Activated CD8-positive, alpha-beta T cell treated with anti-CD3 and anti-CD28 coated beads, Interleukin-2, amount 10 ng/mL, durations not matched to agents 7 days and 5 days (primary cell): ENCODE measurements at places on chromosomes 13 and 19. TPM values are rescaled to one million over a fixed set of nuclear protein-coding genes. Genes with fewer than 3 reads are reported as not detected.
A peak's percentile ranks its signal among the peaks of the same experiment; 100 is the strongest.

DNA sequence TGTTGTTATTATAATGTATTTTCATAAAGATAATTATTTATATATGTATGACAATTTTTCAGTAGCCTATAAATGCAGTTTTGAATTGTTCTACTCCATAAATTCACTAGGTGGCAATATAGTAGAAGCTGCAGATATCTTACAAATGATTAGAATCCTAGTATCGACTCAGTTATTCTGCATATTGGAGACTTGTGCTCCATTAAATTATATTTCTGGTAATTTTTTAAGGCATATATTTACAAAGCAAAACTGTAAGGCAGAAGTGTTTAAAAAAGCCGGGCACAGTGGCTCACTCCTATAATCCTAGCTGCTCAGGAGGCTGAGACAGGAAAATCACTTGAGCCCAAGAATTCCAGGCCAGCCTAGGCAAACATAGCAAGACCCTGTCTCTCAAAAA lies 58.7 kb downstream of the DPY19L3 start:
- DNase-seq, result no peak
- H3K27ac ChIP-seq, result no peak overlapping the region
- H3K36me3 ChIP-seq, result no peaks in the 10 kb centered on the region
- H3K4me3 ChIP-seq, result no peak overlapping the region
- no peaks in the 10 kb centered on the region for H3K4me1 ChIP-seq
- H3K27me3 ChIP-seq, result no peaks in the 10 kb centered on the region

The PSG2 gene
- not detected for total RNA-seq

DNA sequence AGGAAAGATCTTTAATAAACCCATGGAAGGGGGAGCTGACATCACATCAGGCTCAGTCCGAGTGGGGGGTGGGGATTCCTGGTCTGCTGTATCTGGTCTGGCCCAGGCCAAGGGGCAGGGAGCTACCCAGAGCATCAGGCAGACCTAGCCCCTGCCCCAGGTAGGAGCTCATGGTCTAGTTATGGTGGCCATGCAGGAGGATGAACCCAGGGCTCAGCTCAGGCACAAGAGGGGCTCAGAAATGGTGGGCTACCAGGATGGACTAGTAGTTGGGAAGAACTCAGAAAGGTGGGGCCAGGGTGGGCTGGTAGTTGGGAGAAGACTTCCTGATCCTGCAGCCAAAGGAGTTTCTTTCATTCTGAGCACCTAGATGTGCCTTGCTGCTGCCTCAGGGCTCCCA lies 14.3 kb downstream of the VSTM2B start:
- H3K4me1 ChIP-seq, result no peaks in the 10 kb centered on the region
- H3K36me3 ChIP-seq, result no peaks in the 10 kb centered on the region
- DNase-seq, result no peak
- H3K27me3 ChIP-seq, result no peaks in the 10 kb centered on the region
- H3K27ac ChIP-seq, result no peak overlapping the region

DNA sequence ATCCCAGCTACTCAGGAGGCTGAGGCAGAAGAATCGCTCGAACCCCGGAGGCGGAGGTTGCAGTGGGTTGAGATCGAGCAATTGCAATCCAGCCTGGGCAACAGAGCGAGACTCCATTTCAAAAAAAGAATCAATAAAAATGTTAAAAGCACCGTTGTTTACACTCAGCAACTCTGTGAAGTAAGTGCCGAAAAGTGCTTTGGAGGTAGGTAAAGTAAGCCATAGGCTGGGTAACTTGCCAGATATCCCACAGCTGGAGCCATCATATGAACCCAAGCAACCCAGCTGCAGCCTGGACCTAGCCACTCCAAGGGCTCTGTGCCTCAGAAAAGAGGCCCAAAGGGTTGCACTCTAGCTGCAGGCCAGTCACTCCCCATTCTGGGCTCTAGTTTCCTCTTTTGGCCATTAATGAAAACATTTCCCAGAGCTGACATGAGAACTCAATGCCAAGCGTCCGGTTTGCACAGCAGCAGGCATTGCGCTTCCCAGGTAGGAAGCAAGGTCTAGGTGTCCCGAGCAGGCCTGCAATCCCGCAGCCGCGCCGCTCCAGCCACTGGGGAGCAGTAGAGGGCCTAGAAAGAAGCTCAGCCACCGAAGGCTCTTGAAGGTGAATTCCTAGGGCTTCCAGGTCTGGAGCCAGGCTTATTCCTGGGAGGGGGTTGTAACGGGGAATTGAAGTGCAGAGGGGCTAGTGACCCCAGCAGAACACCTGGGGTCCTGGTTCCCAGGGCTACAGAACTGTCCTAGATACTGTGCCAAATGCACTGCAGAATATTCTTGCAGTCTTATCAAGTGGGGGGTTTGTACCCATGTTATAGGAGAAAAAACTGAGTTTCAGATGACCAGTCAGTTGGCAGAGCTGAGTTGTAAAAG lies 4.1 kb upstream of the CD79A start:
- DNase-seq, result peak; percentile 79
- no peak overlapping the region for H3K4me3 ChIP-seq
- no peaks in the 10 kb centered on the region for H3K27me3 ChIP-seq
- peak overlapping the region; percentile 94 for H3K27ac ChIP-seq
- peaks cover 93% of the 10 kb centered on the region for H3K4me1 ChIP-seq
